NCI-H1092 treated with DMSO at 0.1 percent for 48 hours (cell line): ENCODE measurements at places on chromosomes 12 and 14.
A peak's percentile ranks its signal among the peaks of the same experiment; 100 is the strongest.

DNA sequence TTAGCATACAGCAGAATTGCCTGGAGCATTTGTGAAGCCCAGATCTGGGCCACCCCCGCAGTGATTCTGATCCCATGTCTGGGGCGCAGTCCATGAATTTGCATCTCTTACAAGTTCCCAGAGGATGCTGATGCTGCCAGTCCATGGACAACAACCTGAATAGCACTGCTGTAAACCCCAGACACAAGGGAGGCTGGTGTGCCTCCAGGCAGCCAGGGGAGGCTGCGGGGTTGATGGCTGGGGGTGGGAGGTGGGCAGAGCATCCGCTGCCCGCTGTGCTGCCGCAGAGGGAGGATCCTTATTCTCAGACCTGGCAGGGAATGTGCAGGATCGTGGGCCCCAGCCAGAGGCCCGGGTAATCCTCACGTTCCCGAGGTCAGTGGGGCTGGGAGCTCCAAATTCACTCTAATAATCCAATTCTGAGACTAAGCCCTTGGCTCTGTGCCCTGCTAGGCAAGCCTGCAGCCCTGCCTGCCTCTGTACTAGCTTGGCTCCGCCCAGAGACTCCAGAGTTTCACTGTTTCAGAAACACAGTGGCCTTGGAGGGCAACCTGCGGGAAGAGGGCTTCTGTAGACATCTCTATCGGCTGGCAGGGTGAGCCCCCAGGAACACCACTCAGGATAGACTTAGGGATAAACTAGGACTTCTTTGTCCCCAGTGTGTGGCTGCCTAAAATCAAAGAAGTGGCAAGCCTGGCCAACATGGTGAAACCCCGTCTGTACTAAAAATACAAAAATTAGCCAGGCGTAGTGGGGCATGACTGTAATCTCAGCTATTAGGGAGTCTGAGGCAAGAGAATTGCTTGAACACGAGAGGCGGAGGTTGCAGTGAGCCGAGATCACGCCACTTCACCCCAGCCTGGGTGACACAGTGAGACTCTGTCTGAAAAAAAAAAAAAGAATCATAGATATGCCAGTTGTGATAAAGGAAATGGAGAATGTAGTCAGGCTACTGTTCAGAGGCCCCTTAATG is 17.8 kb upstream of the MLEC start:
- DNase-seq, result no peak

- DNase-seq, result peak; percentile 36
Measured at GRCh38 chr14:75831952-75832351, 149.8 kb downstream of the TGFB3 start.

DNA sequence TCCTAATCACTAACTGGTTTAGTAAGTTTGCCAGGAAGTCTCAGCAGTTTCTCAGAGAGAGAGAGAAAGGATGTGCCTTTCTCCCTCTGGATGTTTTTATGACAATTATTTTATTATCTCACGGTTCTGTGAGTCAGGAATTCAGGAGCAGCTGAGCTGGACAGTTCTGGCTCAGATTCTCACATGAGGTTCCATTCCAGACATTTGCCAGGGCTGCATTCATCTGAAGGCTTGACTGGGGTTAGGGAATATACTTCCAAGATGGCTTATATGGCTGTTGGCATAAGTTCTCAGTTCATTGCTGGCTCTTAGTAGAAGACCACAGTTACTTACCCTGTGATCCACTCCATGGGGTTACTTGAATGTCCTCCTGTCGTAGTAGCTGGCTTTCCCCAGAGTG is 101.2 kb upstream of the ATF7IP start:
- no peak for DNase-seq

DNA sequence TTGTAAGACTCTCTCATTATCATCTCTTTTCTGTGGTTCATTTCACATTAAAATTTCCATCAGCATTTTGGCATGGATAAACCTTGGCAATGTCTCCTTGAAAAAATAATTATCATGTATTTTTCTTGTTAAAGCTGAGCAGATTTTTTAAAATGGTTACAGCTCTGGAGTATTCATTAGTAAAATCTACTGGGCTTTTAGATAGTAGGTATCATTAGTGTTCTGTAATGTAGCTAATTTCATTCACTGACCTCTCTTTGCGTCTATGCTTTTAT is 36.9 kb upstream of the CDK17 start:
- DNase-seq, result no peak

DNA sequence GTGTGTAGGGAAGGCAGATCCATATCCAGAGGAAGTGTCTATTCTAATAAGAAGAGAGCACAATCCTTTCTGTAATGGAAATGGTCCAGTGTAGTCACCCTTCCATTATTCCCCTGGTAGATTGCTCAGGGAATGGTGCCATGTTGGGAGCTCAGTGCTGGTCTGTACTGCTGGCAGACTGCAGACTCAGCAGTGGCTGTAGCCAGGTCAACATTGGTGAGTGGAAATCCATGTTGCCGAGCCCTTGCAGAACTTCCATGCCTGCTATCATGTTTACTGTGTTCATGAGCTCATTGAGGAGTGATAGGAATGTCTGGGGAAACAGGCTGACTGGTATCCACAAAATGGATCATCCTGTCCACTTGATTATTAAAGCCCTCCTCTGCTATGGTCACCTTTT is 128.7 kb downstream of the MIPOL1 start:
- no peak for DNase-seq

DNA sequence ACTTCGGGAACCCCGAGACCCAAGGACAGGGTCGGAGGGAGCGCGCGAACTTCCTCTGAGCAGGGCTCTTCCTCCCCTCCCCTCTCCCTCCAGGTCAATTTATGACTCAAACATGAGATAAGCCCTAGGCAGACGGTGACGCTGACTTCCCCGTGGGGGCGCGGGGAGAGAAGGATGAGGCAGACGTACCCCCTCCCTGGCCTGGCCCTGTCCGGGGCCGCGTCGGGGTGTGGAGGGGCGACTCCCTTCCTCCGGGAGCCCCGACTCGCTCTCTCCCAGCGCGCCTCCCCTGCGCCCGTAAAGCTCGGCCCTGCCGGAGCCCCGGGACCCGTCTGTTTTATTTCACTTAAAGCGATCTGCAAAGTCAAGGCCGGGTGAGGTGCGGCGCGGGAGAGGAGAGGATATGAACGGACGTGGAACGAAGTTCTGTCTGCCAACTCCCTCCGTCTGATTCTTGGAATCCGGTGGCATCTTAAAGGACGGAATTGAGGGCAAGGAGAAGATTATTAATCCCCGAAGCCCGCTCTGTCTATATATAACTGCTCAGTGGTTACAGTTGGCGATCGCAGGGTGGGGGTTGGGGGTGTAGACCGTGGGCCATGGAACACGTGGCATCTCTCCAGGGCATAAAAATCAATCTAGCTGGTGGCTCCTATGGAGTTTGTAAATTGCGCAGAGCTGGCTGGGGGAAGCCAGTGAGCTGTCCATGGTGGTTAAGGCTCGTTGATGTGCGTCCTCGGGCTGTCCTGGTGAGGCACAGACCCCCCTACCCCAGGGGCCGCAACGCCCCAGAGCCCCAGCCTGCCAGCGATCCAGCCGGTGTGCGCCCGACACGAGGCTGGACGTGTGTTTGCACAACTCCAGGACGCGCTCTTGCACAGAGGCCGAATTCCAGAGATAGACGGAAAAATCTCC is 2.9 kb upstream of the PTHLH start:
- no peak for DNase-seq

- no peak for DNase-seq
Measured at GRCh38 chr12:121330692-121331091, 21.5 kb downstream of the ANAPC5 start.

- DNase-seq, result peak; percentile 94
Measured at GRCh38 chr14:93332853-93333630, at the start of gene BTBD7. BTBD7 (minus strand) TSS chr14:93333036; CDS start chr14:93296051, 36,985 bp downstream.

DNA sequence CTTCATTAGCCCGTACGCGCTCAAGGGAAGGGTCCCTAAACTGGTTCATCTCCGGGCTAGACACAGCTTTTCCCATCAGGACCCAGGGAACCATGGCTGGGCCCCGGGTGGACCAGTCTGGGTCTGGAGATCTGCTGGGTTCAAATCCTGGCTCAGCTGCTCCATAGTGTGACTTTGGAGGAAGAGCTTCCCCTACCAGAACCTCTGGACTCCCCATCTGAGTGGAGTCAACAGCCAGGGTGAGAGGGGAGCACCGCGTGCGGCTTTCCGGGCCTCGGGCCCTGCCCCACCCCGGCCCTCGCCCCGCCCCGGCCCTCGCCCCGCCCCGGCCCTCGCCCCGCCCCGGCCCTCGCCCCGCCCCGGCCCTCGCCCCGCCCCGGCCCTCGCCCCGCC is 41.2 kb downstream of the BEGAIN start:
- DNase-seq, result no peak

DNA sequence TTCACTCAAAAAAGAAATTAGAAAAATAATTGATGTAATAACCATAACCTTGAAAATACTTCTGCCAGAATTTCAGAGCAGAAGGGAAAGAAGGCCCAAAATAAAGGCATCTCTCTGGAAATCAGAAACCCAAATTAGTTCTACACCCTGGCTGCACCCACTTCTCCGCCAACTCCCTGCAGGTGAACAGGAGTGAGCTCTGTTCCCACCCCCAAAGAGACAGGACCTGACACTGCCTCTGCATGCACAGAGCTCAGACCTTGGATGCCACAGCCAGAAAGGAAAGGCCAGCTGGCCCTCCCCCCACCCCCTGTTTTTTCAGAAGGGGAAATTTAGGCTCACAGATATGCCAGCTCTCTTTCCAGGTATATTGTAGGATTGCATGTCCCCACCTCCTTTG is 228.2 kb downstream of the BCL11B start:
- no peak for DNase-seq

DNA sequence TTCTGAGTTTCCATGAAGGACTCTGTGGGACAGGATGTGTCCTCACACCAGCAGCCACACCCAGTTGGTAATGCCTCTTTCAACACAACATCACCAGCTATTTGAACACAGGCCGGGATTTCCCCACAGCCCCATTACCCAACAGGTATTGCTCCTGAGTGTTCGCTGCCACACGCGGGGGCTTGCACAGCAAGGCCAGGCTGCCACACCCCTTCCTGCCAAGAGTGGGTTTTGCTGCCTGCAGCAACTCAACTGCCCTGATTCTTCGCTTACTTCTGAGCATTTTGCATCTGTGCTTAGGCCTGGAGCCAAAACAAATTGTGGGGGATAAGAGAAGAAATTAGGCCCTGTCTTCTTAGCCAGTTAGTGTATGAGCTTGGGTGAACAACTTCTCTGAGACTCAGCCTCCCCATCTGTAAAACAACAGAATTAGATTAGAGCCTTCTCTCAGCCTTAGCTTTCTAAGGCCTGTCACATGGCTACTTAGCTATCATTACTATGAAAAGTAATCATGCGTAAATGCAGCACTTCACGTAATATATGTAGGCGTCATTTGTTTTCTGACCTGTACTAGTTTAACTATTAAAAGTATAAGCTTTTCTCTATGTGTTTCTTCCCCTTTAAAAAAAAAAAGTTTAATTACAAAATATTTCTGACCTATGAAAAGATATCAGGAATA is 20.0 kb downstream of the CKAP4 start:
- no peak for DNase-seq

GRCh38 chr12:117111386-117111785 is 12.2 kb upstream of the TESC start:
- DNase-seq, result peak; percentile 58

- no peak for DNase-seq
Measured at GRCh38 chr14:85579942-85580341, 50.0 kb downstream of the FLRT2 start.

GRCh38 chr12:55716582-55716957 is 724 bp downstream of the BLOC1S1 start:
- DNase-seq, result no peak

DNA sequence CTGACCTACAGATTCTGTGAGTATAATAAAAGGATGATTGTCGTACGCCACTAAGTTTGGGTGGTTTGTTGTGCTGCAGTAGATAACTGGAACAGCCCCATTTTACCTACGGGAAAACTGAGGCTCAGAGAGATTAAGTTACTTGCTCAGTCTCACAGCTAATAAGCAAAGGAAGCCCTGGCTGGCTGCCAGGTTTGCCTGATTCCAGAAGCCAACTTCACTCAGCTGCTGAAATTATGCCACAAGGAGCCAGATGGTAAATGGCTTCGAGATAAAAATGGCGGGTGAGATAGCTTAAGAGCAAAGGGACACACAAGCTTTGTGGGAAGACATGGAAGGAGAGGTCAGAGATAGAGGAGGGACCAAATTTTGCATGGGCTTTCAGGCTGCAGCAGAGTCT is 191.5 kb upstream of the NOS1 start:
- no peak for DNase-seq

GRCh38 chr12:67798768-67799167 is 150.2 kb downstream of the DYRK2 start:
- no peak for DNase-seq

DNA sequence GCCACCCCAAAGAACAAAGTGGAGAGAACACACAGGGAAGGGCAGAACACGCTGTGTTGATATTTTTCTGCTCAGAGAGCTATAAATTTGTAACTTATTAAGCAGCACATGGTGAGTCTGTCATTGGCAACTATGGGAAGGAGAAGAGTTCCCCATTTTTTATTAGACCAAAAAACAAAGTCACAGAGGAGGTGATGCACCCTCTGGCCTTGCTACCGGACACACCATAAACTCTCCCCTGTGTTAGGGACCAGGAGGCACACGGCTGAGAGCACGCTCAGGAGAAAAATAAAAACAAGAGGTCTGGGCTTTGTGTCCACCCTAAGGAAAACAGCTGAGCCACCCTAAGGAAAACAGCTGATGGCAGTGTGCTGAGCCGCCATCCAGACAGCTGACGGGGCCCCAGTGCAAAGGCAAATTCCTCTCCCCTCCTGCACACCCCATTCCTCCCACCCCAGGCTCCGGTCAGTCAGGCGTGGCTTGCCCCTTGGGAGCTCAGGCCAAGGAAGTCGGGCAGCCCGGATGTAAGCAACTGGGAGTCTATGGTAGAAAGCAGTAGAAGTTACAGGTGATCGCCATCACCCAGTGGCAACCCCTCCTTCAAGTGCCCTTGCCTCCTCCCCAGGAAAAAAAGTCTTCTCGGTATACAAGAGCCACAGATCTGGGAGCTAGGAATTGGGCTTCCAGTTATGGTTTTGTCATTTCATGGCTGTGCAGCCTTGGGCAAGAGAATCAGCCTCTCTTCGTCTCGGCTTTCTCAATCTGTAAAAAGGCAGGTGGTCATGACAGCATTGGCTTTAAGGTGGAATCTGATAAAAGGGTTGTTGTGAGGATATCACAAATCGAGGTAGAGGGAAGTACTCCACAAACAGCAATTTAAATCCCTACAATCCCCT is 2.4 kb downstream of the PXN start:
- no peak for DNase-seq

DNA sequence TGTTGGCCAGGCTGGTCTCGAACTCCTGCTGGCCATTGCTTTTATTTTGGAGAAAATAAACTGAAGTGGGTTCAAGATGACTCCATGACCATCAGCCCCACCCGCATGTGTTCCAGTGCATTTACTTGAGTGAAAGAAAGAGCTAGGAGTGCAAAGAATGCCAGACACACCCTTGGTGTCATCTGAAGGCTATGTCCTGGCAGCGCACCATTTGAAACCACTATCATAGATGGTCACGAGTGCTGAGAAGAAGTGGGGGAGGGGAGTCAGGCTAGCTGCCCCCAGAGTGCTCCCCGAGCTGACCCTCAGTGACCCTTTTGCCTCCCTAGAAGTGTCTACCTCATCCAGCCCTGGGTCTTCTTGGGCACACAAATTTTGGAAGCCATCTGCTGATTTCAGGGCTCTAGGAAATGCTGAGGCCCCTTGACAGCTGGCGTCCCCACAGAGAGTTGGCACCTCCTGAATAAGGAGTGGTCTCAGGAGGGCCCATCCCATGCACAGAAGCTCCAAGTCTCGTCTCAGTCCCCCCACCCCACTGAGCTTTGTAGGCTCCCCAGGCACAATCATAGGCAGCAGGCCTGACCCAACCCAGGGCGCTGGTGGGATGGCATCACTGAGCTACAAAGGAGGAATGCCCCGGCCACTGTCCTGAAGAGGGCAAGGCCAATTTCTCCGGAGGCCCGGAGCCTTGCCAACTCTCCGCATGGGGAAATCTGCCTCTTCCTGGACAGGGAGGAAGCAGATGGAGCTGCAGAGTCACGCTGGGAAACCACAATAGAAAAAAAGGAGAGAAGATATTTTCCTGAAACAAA is 28.0 kb downstream of the PXN start:
- DNase-seq, result no peak
